RKO (cell line): ENCODE measurements at places on chromosomes 2 and 18.

GRCh38 chr18:2986150-2986865 is 26.6 kb downstream of the LPIN2 start:
- no peak for DNase-seq

GRCh38 chr2:186919296-186919695 is 70.3 kb upstream of the ZSWIM2 start:
- DNase-seq: peak; percentile 70

DNA sequence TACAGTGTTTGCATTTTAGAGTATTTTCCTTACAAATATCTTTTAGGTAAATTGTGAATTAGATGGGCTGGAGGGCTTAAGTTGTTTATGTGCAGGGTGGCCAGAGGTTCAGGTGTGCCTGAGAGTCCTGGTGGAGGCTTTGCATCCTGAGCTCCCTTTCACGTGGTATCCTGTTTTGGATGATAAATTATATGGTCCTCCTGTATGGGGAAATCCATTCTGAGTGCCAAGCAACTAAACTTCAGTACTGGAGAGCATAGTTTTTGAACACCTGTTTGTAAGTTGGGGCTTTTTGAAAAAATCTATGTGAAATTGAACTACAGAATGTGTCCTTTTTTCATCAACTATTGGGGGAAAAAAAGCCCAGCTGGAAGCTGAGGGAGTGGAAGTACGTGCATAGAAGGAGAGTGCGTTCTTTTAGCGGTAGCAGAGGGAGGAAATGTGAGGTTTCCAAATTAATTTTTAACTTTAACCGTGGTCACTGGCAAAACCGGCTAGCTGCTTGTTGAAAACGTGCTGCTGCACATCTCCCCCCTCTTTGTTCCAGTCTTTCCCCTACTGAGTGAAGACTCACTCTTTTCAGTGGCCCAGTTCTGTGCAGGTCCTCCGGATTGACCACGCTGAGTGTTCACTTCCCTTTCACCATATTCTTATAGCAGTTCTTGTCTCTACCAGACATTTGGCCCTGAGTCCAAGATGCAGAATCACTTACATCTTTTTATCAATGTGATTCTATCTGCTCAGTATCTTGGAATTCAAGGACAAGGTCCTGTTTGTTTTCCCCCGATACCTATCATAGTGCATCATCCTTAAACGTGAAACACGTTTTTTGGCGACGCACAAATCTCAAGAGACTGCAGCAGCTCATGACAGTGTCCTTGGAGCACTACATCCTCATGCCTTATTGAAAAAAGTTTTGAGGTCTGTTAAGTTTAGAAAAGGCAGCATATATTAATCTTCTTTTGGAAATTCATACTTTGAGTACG is 15.3 kb downstream of the CNOT11 start:
- DNase-seq: no peak

- DNase-seq: no peak
Measured at GRCh38 chr2:29657674-29658073, 263.7 kb downstream of the ALK start.

GRCh38 chr18:57900906-57901435 is 97.9 kb upstream of the ATP8B1 start:
- no peak for DNase-seq

- DNase-seq: no peak
Measured at GRCh38 chr2:220499225-220499624, 871.8 kb downstream of the SLC4A3 start.
